Iris pigment epithelial cell (primary cell): ENCODE measurements at places on chromosomes 12 and 14.

DNA sequence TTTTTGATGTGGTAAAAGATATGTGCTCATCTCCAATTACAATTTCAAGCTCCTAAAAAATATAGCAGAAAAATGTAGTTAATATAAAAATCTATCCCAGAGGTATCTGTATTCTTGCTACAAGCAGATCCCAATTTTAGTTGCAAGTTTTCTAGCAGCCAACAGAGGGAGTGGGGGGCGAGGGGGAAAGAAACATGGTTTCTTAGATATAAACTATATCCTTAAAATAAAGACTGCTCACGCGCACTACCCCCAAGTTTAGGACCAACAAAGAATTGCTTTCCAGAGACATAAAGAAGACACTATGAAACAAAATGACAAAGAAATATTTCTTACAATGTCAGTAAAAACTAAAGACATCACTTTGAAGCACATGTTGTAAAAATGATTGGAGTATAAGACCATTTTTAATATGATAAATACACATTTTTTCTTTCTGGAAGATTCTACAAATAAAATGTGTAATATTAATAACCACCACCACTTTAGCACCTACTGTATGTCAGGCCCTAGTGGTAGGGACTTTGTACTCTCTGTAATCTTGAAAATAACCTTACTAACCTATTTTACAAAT lies 5.4 kb downstream of the MAGOHB start:
- peak; percentile 10 for DNase-seq

GRCh38 chr14:36524220-36524837 lies 4.3 kb upstream of the NKX2-1 start:
- no peak for DNase-seq

DNA sequence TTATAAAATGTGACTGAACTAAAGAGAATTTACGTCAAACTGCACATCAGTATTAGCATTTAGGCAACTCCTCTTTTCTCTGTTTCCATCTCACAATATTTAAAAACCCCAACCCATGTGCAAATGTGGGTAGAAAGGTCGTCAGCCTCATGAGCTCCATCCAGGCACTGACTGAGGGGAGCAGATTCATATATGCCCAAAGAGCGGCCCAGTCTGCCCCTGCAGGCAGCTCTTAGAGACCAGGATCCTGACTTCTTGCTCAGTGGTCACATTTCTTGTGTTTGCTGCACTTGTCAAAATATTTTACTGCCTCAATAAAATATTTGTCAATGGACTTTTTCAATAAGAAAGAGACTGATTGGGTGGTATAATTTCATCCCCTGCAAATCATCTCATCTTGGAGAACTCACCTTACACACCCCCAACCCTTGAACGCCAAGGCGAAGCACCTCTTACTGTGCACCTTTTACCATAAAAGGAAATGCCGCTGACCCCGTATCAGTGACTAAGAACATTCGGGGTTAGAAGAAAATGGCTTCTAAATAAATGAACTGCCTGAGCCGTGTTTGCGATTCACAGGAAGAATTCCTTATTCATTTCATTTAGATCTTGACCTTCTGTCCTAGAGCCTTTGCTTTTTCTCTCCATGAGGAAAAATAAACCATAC lies 418.8 kb downstream of the BCL11B start:
- DNase-seq: no peak

DNA sequence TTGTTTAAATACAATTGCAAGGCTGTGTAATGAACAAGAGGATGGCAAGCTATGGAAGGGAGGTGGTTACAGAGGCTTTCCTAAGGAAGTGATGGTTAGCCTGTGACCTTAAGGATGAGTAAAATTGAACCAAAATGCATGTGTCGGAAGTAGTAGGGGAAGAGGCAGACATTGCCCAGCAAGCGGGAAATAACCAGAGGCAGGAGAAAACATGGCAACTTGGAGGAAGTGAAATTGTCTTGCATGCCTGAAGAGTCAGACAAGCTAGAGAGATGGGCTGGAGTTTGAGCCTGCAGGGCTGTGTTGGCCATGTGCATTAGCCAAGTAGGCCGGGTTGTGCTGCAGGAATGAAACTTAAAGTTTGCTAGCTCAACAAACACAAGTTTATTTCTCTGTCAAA lies 96.2 kb downstream of the BTG1 start:
- DNase-seq: no peak

- peak; percentile 0 for DNase-seq
Measured at GRCh38 chr14:87139299-87139698, 853.7 kb downstream of the GALC start.

DNA sequence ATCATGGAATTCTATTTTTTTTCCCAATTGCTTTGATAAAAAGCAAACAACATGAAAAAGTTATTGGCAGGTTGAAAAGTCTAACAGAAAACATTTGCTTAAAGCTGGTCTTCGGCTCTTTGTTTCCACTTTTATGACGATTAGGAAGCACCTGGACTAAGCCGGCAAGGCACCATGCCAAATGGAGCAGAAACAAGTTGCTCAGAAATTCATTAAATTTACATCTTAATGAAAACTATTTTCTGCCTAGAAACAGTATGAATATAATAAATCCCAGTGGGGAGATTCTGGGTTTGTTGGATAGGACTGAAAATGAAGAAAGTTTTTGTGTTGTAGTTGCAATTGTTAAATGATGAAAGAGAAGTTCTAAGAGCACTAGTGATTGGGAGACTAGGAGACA lies 51.4 kb upstream of the OR9K2 start:
- no peak for DNase-seq
